ENCODE measurements at places on chromosomes 5 and 9.

- no peak for DNase-seq
Measured at GRCh38 chr5:58127255-58128220, 332.3 kb downstream of the PLK2 start.

DNA sequence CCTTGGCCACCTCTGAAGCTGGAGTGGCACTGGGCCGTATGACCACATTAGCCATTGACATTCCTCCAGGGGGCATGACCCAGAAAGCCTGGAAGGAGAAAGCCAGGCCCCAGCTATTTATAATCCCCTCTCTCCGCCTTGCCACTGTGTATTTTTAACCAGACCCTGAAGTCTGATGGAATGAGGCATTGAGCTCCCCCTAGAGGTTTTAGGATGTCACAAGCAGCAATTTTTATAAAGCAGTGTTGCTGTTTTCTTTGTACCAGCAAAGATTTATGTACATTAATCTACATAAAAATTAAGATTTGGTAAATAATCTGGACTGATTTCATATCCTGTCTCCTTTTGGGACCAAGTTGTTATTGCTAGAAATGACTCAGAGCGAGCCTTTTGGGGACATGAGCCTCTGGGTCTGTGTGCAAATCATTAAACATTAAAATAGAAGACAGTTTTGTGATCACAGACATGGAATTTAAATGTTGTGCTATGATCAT is 127.1 kb downstream of the TRIO start:
- DNase-seq: peak; percentile 79

- no peak for DNase-seq
Measured at GRCh38 chr9:125745682-125746016, 1.5 kb upstream of the PBX3 start.

- DNase-seq: no peak
Measured at GRCh38 chr9:134655101-134655500, 13.5 kb downstream of the COL5A1 start.

DNA sequence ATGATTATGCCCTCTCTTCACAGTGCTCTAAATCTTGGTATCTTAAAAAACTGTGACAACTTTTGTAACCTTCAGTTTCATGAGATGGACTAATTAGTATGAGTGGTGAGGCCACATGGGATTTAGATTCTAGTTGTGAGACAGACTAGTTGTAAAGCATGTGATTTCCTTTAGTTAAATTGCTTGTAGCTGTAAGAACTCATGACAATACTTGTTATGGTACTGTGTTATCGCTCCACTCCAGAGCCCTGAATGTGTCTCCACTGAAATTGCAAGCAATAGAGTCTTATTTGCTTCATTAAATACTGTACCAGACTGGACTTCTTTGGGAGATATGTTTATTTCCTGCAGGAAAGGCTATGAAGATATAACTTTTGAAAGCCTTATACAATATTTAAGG is 1198.3 kb upstream of the CDH6 start:
- DNase-seq: no peak

- peak; percentile 66 for DNase-seq
Measured at GRCh38 chr9:114169029-114169951, 14.0 kb downstream of the COL27A1 start.

DNA sequence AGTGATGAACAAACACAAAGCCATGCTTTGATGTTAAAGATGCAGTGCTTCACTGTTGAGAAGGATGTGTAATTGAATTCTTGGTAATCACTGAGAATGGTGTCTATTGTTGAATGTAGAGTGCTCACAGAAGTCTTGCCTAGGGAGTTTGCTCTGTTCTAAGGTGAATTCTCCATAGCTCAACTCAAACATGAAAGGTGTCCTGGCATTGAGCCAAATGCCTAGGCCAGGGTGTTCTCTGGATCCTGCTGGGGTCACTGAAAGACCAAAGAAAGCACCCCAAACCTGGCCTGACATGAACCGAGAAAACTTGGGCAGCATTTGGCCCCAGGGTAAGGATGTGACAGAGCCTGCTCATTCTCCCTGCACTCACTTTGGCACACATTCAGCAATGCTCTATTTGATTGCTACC is 217.3 kb downstream of the ARL15 start:
- DNase-seq: no peak

GRCh38 chr9:115042781-115043509 is 75.0 kb downstream of the TNC start:
- peak; percentile 54 for DNase-seq

DNA sequence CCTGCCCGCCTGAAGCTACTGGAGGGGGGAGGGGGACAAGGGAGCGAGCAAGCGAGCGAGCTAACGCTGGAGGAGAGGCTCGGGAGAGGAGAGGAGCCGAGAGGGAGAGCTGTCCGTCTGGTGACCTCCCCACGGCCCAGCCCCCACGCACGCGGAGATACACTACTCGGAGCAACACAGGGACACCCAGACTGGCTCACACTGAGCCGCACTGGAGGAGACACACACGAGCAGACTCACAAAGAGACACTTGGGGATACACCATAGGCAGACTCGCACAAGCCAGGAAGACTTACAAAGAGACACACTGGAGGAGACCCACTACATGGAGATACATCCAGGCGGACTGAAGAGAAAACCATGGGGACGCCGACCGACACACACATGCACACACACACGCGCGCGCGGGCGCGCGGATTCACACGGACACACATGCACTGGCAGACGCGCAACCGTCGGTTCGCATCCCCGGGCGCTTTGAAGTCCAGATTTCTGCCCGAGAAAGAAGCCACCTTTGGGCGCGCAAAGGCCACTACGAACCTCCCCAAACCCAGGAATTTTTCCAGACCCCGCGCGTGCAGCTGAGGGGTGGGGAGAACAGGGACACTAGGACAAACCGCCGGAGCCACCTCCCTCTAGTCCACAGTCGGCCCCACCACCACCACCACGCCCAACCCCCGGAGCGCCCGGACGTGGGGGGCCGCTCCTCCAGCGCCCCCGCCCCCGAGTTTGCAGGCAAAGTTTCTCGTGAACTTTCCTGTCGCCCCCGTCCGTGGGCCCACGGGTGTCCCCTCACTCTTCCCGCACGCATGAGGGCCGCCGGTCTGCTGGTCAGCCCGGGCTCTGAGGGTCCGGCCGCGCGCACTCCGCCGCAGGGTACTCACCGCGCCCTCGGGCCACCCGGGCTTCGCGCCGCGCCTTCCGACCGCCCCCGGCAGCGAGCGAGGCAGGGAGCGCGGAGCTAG is 571 bp downstream of the CNTFR start:
- no peak for DNase-seq

GRCh38 chr5:172377856-172378255 is 76.5 kb downstream of the SH3PXD2B start:
- no peak for DNase-seq

DNA sequence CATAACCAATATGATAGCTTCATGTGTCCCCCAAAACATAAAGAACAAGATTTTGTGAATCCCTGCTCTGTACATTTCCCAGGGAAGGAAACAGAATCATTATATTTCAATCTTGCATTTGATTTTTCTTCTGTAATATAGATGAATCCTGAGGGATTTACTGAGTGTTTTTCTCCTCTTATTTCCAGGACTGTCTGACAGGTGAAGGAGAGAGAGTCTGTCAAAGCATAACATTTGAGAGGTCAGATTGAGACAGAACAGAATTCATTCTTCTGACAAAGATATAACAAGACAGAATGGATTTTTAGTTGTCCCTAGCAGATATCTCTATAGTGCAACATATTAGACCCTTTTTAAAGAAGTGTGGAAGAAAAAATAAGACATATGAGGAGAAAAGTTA is 354.5 kb upstream of the IZUMO3 start:
- DNase-seq: no peak

DNA sequence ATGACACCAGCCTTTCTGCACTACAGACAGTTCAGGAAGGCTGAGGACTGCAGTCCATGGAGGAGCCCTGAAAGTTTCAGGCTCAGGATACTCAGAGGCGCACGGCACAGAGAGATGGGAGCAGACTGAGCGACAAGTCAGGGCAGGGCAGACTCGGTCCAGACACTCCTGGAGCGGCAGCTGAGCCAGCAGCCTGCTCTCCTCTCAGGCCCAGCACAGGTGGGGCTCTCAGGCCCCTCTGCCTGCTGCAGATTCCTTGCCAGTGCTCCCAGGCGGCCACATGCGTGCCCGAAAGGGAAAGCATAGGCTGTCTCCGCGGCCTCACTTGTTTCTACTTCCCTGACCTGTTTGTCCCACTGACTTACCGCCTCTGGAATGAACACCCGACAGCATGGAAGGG is 228.3 kb downstream of the IRX2 start:
- no peak for DNase-seq

DNA sequence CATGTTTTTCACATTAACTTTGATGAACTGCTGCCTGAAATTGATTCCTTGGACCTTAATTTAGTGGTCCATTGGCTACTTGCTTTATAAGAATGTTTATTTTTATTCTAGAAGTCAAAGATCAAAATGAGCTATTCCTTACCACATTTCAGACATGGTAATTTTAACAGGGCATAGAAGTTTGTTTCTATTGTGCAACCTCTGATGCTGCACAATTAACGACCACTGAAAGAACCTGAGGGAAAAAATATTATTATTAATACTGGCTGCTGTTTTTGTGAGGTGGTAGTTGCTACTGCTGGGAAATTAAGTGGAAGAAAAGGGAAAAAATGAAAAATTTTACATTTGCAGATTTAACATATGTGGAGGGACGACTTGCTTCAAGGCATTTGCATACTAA is 37.9 kb upstream of the RAB3C start:
- no peak for DNase-seq

- DNase-seq: no peak
Measured at GRCh38 chr5:10149911-10150310, 99.8 kb downstream of the ATPSCKMT start.

GRCh38 chr5:142316051-142316450 is 8.8 kb downstream of the SPRY4 start:
- peak; percentile 66 for DNase-seq

- no peak for DNase-seq
Measured at GRCh38 chr9:128902351-128903078, 18.3 kb upstream of the PHYHD1 start.

GRCh38 chr5:77772729-77773128 is 3.4 kb downstream of the TBCA start:
- no peak for DNase-seq

- peak; percentile 92 for DNase-seq
Measured at GRCh38 chr5:170120576-170120975, 14.9 kb downstream of the FOXI1 start.

- DNase-seq: no peak
Measured at GRCh38 chr5:147051193-147051592, 172.6 kb upstream of the PPP2R2B start.

GRCh38 chr5:173494446-173494845 is 122.0 kb downstream of the BOD1 start:
- DNase-seq: no peak

- no peak for DNase-seq
Measured at GRCh38 chr9:70868041-70868440, 253.4 kb downstream of the TRPM3 start.

GRCh38 chr5:75265731-75266130 is 29.1 kb upstream of the ANKRD31 start:
- DNase-seq: peak; percentile 57

DNA sequence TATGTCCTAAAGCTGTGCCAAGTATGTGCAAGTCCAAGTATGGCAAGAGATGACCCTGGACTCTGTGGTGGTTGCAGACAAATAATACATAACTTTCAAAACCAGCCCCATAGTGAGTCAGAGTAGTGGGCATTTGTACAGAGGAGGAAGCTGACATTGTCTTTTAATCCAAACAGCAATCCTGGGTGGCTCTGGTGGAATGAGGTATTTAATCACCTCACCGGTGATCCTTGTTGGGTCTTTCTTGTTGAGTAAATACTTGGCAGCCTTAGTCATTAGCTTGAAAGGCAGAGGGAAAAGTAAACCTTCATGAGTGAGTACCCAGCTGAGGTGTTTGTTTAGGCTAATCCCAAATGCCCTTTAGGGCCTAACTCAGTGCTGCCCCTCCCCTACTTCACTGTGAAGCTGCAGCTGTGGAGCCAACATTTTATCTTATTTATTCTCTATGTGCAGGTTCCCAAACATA is 148.7 kb upstream of the SLC12A2 start:
- DNase-seq: peak; percentile 67

DNA sequence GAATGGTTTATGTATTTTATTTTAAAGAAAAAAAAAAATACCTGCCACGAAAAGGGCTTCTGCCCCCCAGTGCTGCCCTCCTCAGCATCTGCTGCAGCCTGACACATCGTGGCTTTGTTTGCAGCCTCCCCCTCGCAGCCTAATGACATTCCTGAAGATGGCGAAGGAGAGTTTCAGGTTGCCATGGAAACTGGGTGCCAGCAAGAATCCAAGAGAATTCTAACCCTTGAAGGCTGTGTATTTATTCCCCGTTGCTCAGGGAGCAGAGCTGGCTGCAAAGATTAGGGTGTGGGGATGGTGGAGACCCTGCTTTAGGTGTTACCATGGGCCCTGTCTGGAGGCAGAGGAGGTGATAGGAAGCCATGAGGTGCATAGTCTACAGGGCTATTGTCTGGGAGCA is 126.6 kb downstream of the NSG2 start:
- DNase-seq: no peak

GRCh38 chr5:15554542-15554941 is 54.6 kb downstream of the FBXL7 start:
- DNase-seq: no peak

DNA sequence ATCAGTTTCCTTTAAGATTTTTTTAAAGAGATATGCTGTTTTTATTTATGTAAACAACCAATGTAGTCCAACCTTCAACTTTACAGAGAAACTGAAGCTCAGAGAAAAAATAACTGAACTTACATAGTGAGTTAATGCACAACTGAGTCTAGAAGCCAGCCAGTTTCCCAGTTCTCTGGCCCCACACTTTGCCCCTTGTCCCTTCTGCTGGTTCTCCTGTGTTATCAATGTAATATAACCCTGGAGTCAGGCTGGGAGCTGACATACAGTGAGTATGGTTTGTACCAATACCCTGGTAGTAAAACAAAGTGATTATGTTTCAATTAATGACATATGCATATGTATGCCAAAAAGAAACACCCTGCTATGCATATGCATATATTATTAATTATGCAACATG is 32.2 kb upstream of the GRIA1 start:
- no peak for DNase-seq

GRCh38 chr5:109826426-109826825 is 136.7 kb downstream of the MAN2A1 start:
- DNase-seq: peak; percentile 4

DNA sequence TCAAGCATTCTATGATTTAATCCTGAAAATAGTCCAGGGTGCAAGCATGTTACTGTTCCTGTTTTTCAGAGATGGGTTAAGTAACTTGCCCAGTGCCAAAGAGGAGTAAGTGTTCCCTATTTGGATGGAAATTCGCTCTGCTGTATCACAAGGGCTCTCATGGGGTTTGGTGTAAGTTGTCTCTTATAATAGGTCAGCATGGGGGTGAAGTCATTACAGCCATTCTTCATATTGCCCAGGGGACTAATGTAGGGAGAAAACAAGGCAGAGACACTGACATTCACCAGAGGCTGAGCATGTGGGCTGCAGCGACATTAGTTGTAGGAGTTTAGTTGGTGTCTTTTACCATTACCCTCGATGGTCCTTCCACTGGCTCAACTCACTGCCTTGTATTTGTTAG is 142.1 kb upstream of the GLRA1 start:
- no peak for DNase-seq

- DNase-seq: no peak
Measured at GRCh38 chr9:97761056-97761598, 64.0 kb upstream of the XPA start.

- DNase-seq: peak; percentile 22
Measured at GRCh38 chr5:58072300-58072965, 387.5 kb downstream of the PLK2 start.
